ENCODE measurements at places on chromosomes 2 and 18.

- DNase-seq: no peak
These were observed 49.2 kb upstream of the CCDC150 start for GRCh38 chr2:196590286-196590685.

DNA sequence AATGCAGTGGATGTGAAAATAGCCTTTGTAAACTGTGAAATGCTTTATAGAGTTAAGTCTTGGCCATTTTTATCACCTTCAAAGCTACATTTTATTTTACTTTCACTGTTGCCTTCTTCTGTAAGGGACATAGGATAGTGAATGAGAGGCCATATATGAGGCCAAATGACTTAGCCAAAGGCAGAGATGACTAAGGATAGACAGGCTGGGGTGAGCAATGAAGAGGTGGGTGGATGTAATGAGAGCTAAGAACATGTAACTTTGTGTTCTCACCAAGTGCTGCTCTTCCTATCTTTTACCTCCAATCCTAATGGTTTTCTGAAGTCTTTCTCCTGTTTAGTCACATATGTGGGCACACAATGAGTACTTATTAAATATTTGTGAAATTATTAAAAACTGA, 101.9 kb downstream of the MBD5 start:
- no peak for DNase-seq

DNA sequence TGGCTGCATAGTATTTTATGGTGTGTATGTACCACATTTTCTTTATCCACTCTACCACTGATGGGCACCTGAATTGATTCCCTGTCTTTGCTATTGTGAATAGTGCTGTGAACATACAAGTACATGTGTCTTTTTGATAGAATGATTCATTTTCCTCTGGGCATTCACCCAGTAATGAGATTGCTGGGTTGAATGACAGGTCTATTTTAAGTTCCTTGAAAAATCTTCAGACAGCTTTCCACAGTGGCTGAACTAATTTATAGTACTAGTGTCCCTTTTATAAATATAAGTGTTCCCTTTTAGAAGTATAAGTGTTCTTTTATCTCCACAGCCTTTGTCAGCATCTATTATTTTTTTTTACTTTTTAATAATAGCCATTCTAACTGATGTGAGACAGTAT, 303.9 kb upstream of the EPHA4 start:
- no peak for DNase-seq

GRCh38 chr18:53907921-53908320, 316.5 kb downstream of the MBD2 start:
- no peak for DNase-seq

All from RPMI8226 (cell line).